ENCODE measurements at places on chromosomes 4 and X.
A peak's percentile ranks its signal among the peaks of the same experiment; 100 is the strongest.

DNA sequence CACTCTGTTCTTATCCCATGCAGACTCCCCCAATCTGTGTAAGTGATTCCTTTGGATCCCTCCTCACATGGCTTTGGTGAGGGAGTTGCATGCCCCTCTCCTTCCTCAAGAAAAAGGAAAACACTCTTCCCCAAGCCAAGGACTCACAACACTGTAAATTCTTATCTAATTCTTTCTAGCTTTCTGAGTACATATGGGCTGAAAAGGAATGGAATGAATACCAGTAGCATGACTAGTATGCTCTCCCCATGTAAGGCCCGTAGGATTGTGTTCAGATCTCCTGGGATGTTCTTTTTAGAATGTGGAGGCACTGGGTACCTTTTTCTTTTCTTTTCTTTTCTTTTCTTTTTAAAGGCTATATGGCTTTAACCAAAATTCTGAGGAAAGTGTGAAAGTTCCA lies 17.0 kb upstream of the MAGED1 start:
- no peak for DNase-seq

GRCh38 chr4:140870427-140870826 lies 114.2 kb upstream of the TBC1D9 start:
- no peak for DNase-seq

DNA sequence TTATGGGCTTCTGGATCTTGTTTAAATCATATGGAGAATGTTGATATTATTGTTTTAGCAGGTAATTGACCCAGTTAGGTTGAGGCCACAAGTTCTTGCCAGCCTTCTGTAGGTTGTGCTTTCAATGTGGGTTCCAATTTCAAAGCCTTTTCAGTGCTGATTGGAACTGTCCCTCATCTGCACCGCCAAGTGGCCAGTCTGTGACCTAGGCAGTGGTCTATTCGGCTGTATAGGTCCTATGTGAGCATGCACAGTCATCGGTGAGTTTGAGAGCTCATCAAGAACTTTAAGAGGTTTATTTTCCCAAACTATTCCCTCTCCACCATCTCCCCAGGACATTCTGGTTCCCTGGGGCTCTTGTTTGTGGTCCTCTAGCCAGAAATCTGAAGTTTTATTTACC lies 35.7 kb downstream of the DDX53 start:
- DNase-seq, result peak; percentile 29

DNA sequence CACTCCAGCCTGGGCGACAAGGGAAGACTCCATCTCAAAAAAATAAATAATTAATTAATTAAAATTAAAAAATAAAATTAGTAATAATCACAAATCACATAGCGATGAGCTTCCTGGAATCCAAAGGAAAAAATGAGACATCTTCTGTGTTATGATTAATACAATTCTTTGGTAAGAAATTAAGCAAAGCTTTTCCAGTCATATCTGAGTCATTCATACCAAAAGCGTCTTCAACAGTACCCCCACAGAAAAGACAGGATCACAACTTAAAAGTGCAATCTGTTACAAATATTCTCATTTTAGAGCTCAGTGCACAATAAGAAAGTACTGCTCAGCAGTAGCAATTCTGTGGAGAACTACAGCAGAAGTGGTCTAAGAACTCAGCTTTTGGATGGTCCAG lies 168.5 kb upstream of the MXRA5 start:
- DNase-seq, result no peak

DNA sequence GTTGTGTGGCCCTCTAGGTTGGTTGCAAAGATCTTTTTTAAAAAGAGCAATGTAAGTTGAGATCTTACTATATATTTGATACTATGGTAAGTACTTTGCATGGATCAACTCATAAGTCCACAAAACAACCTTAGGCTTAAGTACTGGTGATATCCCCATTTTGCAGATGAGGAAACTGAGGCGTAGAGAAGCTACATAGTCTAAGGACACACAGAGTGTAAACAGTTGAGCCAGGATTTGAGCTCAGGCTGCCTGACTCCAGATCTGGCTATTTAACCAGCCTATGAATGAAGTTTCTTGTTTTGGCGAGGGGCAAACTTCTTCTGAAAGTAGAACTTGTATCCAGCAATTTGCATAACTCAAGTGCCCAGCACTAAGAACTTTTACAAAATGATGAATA lies 38.6 kb upstream of the STX18 start:
- DNase-seq, result no peak

GRCh38 chr4:62028745-62029144 lies 828.6 kb downstream of the ADGRL3 start:
- no peak for DNase-seq

DNA sequence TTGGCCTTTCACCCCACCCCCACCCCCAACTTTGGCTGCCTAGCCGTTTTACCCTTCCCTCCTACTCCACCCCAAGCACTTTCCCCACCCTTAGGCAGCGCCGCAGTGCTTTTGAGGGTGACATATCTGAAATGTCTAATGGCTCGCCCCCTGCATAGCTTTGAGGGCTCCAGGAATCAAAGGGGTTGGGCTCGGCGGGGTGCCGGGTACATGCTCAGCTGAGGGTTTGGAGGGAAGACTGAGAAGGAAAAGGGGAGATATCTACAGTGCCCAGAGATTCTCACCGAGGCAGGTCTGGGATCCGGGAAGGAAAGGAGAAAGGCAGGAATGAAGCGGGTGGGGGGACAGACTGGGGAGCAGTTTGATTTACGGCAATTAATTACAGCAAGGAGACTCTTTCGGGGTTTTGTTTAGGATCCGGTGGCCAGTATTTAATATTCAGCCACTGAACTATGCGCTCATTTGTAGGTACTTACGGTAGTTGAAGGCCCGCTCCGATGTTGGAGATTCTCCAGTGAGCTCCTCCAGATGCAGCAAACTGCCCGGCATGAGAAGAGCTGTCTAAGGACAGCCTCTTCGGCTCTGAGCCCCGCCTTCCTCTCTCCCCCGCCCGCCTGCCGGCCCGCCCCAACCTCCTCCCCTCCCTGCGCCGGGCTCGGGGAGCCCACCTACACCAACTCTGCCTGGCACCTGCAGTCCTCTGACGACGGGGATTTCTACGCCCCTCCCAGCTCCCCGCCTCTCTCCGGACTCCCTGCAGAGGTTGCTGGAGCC lies at the start of gene IGSF1:
IGSF1 (minus strand) TSS at position 569 of the 774 bp plus-strand sequence. CDS start 2,632 bp downstream, outside the sequence.
- DNase-seq, result peak; percentile 90

DNA sequence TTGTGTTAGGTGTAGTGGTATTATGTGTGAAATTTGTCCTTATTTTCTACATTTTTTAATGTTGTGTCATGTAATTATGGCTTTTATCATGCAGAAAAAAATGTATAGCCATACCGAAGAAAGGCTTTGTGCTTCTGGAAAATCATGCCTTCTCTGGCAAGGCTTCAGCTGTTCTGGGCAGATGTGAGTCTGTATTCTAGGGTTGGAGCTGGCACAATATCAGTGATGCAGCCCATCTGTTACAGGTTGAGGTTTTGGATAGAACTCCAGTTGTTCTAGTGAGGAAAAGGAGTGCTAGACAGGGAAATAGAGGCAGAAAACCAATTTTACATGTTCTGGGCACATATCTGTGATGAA lies 44.8 kb upstream of the PRSS12 start:
- no peak for DNase-seq

- DNase-seq, result no peak
These were observed 7.9 kb downstream of the FAM200B start for GRCh38 chr4:15689540-15689939.

GRCh38 chr4:2172627-2173231 lies 69.2 kb downstream of the HAUS3 start:
- DNase-seq, result no peak

GRCh38 chrX:123673813-123674212 lies 59.0 kb downstream of the THOC2 start:
- no peak for DNase-seq

- no peak for DNase-seq
These were observed 12.7 kb downstream of the ACOX3 start for GRCh38 chr4:8427761-8428287.

Data from H9 (cell line).